ENCODE measurements at places on chromosomes 16 and 17.
A peak's percentile ranks its signal among the peaks of the same experiment; 100 is the strongest.

DNA sequence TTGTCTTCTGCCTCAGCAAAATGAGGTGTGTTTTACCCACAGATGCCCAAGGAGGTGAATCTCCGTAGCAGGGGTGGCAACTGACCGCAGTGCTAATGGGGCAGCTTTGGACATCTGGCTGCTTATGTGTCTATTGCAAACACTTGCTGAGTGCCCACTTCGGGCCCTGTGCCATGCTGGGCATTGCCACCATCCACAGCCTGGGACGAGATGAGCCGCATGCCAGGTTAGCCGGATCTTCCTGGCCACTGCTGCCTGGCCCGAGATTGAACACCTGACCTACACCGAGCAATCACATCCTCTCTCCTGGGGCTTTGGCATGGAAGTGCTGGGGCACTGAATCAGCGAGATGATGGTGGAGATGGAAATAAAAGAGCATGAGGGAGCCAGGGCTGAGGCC is 238.7 kb downstream of the GSG1L start:
- DNase-seq = no peak

- peak; percentile 26 for DNase-seq
Observed at GRCh38 chr16:53506254-53506653, 3.2 kb upstream of the AKTIP start.

DNA sequence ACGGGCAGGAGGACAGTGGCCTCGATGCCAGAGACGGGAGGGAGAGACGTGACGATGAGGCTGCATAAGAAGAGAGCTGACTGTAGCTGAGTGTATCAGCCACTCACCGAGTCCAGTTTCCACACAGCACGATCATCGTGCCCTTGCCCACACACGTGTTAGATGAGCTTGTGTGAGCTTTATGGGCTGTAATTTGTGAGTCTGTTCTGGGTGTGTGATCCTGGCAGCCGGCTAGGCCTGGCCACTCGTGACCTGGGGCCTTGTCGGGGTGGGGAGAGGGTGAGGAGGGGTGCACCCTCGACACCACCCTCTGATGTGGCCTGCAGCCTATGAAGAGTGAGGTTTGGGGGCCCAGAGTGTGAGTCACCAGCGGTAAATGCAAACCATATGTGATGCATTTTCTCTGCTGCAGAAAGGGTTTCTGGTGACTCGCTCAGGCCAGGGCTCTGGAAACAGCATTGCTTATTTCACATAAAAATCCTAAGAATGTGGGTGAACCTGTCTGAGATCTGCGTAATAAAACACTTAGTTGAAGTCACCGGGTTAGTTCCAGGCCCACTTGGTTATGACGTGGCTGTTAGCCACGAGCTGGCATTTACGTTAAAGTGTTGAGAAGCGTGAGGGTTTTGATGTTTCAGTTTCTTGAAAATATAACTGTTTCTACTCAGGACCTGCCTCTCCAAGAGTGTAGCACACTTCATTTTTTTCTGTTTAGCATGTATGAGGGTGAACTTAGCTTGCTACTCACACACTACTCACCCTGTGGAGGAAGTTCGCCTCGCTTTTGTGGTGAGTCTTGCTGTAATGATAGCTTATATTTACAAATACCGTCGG is 4.2 kb downstream of the METRNL start:
- DNase-seq = peak; percentile 81

GRCh38 chr16:67538666-67539101 is 10.1 kb downstream of the RIPOR1 start:
- peak; percentile 56 for DNase-seq

DNA sequence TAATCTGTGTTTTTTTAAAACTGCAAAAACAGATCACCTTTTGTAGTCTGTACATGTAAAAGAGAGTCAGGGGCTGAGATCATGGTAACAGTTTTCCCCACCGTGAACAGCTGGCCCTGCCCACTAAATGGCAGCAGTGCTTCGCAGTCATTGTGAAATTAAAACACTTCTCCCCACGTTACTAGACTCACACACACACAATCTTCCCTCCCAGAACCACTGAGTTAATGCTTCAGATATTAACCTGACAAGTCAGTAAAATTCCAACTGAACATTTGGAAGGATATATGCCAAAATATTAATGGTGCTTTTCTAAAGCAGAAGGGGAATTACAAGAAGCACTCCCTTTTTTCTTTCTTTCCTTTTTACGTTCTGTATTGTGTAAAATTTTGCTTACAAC is 1.2 kb upstream of the CD300LG start:
- no peak for DNase-seq
